Inflammatory macrophage treated with lipopolysaccharide for 4 hours (primary cell): ENCODE measurements at places on chromosomes 1 and 21.

GRCh38 chr1:174519844-174520243 lies 72.1 kb downstream of the GPR52 start:
- no peak for DNase-seq

GRCh38 chr1:28258628-28259251 lies 578 bp upstream of the SESN2 start:
- DNase-seq = peak; percentile 75

DNA sequence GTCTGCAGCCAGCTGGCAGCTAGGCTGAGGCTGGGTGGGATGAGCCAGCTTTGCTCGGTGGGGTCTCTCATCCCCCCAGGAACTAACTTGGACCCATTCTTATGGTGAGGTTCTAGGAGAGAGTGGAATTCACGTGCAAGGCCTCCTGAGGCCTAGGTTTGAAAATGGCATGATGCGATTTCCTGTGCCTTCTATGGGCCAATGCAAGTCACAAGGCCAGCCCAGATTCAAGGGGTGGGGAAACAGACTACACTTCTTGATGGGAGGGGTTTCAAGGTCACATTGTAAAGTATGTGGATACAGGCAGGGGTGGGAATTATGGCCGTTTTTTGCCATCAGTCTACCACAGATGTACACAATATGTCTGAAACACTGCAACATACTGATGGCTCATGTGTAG lies 48.3 kb downstream of the HTR6 start:
- DNase-seq = no peak

DNA sequence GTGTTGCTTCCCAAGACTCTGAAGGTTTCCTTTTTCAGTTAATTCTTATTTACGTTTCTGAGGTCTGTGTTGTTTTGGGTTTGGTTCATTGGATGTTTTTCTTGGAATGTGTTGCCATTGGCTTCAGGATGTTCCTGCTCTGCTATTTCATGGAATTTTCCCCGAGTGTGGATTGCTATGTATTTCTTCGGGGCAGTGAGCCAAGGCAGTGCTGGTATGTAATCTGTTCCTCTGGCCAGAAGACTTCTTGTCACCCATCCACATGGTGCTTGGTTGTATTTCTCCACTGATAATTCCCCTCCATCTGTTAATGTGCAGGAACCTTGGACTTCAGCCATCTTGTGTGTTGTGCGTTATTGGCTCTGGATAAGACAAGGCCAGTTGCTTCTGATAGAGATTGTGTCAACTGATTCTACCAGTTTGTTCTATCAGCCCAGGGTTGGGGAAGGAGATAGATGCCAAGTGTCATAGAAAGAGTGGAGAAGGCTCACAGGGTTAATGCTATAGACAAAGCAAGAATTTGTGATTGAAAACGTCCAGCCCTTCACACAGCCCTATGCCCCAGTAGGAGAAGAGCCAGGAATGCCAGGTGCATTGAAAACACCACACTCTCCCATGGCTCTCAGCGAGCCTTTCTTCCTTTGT lies 505.2 kb downstream of the PLPP3 start:
- DNase-seq = no peak

DNA sequence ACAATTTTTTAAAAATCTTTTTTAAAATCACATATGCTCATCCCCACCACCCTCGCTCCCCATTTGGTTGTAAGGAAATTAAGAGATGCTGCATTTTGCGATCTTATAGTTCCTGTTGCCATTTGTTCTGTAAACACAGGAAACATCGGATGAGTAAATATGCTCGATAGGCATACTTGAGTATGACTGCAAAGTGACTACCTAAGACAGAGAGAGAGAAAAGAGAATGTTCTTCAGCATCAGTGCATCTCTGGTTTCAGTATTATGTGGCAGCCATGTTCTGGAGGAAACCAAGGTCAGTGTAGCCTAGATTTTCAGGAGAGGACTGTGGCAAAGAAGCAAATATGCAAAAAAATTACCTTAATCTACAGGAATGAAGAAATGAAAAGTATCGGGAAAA lies 265.5 kb upstream of the FMN2 start:
- no peak for DNase-seq

GRCh38 chr1:153956997-153957715 lies 1.3 kb downstream of the CRTC2 start:
- DNase-seq = no peak

- DNase-seq = no peak
Observed at GRCh38 chr1:210223226-210223904, 9.2 kb upstream of the SERTAD4 start.

DNA sequence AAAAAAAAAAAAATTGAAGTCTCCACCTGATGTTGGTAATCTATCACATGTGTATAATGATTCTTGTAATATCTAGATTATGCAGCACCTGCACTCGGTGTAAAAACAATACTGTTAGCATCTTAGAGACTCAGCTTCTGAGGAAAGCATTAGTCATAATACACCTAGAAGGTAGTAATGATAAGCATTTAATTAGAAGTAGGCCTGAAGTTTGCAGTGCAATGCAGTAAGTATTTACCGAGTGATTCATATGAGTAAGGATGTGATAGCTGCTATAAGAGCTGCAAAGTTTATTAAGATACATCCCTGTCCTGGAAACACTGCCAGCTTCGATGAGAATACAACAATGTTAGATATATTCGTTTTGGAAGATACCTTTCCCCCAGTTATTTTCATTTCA lies 196.4 kb downstream of the GREM2 start:
- DNase-seq = no peak

GRCh38 chr1:10836726-10837125 lies 40.3 kb upstream of the CASZ1 start:
- no peak for DNase-seq

- no peak for DNase-seq
Observed at GRCh38 chr1:13756557-13757315, 56.7 kb downstream of the PRDM2 start.

- no peak for DNase-seq
Observed at GRCh38 chr1:218510153-218510772, 165.1 kb downstream of the TGFB2 start.

DNA sequence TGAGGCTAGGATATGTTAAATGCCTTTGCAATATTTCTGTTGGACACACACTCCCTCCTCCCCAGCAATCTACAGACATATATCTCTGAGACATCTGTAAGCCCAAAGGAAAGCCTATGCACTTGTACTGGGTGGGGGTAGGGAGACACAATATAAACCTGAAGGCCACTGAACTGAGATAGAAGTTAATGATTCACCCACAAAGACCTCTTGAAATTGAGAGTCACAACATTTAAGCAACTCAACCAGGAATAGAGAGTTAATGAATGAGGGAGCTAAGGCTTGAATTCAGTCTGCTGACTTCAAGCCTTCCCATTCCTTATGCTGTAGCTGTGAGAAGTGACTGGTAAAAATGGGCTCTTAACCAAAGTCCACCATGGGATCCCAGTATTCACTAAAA lies 5.0 kb downstream of the OR10J1 start:
- no peak for DNase-seq

DNA sequence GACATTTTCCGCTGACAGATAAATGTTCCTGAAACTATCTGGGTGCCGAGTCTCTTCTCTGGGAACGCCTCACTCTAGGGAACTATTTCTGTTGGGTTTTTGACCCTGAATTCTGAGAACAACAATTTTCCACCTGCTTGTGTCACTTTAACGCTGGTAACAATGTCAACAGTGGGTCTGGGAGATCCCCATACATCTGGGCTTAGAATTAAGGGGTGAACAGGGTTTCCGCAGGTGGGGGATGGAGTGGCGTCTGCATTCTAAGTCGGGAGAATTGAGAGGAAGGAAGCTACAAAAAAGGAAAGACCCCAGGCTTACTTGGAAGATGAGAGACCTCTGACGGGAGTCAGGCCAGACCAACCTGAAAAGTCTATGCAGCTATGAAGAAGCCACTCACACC lies 8.7 kb downstream of the CD247 start:
- DNase-seq = no peak

DNA sequence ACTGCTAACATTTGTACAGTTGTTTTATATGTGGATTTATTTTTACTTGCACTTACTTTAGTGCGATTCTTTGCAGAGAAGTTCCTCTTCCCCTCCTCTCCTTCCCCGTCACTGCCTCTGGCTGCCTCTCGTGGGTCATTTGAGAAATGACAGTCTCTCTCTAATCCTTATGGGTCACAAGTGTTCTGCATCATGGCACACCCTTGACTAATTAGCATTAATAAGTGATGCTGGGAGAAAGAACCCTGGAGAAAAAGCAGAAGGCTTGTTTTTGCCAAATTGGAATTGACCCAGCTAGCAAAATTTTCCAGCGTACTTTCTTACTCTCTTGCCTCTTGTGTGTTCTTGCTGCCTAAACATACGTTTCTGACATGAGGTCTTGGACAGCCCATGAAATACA lies 301.2 kb downstream of the DUSP10 start:
- peak; percentile 86 for DNase-seq

GRCh38 chr21:33685613-33686197 lies 43.4 kb downstream of the ITSN1 start:
- no peak for DNase-seq

- no peak for DNase-seq
Observed at GRCh38 chr1:51558375-51558924, 39.4 kb upstream of the EPS15 start.

- DNase-seq = peak; percentile 26
Observed at GRCh38 chr1:1291548-1292441, 11.6 kb downstream of the SCNN1D start.

DNA sequence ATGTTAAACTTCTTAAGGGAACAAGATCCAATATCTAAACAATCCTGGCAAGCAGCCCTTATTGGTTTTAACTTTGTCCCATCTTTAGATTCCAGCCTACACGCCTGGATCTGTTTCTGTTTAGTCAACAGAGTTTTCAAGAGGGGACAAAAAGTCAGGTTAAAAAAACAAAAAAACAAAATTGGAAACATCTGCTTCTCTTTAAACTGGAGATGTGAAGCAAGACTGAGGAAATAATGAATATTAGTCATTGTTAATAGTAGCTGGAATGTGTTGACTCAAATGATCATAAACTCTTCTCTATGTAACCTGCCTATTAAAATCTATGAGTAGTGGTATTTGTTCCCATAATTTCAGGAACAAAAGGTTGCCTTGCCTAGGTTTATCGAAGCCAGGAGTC lies 55.0 kb downstream of the NID1 start:
- peak; percentile 27 for DNase-seq

- peak; percentile 10 for DNase-seq
Observed at GRCh38 chr1:68049941-68050878, at the start of gene DIRAS3. DIRAS3 (minus strand) TSS chr1:68050627; CDS start chr1:68047297, 3,330 bp downstream.

- DNase-seq = no peak
Observed at GRCh38 chr1:67434491-67434890, 4.3 kb upstream of the SERBP1 start.

GRCh38 chr1:215521279-215521678 lies 45.8 kb upstream of the KCTD3 start:
- DNase-seq = no peak

GRCh38 chr1:3187415-3188149 lies 118.6 kb downstream of the PRDM16 start:
- DNase-seq = no peak

GRCh38 chr1:221715321-221716169 lies 26.3 kb downstream of the DUSP10 start:
- DNase-seq = no peak

DNA sequence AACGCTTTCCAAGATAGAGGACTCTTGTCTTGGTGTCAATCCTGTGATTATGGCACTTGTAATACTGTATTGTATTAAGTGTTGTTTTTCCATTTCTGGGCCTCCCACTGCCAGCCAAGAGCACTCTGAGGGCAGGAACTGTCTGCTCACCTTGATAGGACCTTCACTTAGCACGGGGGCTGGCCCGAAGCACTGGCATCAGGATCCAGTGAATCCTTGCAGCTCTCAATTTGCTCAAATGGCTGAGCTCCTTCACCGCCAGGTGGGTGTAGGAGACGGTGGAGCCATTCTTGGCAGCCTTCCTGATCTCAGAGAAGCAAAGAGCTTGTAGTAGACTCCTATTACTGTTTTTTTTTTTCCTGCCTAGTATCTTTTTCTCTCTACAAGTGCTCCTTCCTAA lies 17.7 kb downstream of the MECR start:
- no peak for DNase-seq

- no peak for DNase-seq
Observed at GRCh38 chr1:37725851-37726613, 33.7 kb downstream of the CDCA8 start.

GRCh38 chr1:117661027-117661426 lies 55.2 kb downstream of the TENT5C start:
- DNase-seq = no peak

- DNase-seq = no peak
Observed at GRCh38 chr1:64312431-64312830, 109.0 kb downstream of the UBE2U start.

GRCh38 chr1:155282488-155283091 lies 5.3 kb downstream of the HCN3 start:
- no peak for DNase-seq

DNA sequence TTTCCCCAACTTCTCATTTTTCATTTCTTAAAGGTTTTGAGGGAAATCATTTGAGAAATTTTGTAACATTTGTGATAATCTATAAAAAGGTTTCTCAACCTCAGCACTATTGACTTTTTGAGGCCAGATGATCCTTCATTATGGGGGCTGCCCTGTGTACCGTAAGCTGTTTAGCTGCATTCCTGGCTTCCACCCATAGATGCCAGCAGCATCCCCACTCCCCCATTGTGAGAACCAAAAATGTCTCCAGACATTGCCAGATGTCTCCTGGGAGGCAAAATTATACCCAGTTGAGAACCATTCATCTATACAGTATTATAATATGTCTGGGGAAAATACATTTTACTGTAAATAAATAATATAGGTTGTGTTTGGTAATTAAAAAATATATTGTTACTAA lies 146.0 kb downstream of the PBX1 start:
- DNase-seq = no peak

GRCh38 chr1:6923955-6924881 lies 139.0 kb downstream of the CAMTA1 start:
- no peak for DNase-seq

DNA sequence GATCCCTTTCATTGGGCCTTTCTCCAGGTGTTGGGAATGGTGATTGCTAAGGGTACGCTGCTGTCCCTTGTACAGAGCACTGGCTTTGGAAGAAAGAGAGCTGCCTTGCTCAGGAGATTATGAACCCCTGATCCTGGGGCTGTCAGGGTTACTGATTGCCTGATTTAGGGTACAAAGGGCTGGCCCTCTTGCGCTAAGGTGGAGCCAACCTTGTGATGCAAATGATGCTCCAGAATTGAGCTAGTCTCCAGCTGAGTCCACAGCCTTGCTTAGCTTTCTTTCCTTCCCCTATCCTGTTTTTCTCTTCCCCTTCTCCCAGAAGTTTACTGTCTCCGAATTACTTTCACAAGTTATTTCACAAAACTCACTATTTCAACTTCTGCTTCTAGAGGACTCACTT lies 334.7 kb downstream of the AMY1C start:
- no peak for DNase-seq

GRCh38 chr1:172442843-172443565 lies 865 bp downstream of the PIGC start:
- DNase-seq = no peak

DNA sequence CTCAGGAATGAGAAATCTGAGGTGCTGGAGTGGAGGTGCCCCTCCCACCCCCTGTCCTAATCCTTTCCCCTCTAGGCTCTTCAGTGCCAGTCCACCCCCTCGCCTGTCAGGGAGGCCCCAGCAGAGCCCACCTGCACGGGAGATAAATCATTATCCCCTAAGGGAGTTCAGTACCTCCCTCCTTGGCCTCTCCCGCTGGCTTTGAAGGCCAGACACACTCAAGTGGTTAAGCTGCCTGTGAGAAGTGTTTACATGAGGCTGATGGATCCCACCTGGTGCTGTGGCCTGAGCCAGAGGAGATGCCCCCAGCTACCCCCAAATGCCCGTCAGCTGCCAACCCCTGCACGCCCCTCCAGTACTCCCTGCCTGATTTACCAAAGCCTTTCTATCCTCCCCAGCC lies 3.7 kb downstream of the RSPO1 start:
- DNase-seq = no peak
